Amniotic stem cell (primary cell): ENCODE measurements at places on chromosomes 3 and 15.

GRCh38 chr3:86988235-86988634 is 2.7 kb downstream of the VGLL3 start:
- DNase-seq, result peak; percentile 60

DNA sequence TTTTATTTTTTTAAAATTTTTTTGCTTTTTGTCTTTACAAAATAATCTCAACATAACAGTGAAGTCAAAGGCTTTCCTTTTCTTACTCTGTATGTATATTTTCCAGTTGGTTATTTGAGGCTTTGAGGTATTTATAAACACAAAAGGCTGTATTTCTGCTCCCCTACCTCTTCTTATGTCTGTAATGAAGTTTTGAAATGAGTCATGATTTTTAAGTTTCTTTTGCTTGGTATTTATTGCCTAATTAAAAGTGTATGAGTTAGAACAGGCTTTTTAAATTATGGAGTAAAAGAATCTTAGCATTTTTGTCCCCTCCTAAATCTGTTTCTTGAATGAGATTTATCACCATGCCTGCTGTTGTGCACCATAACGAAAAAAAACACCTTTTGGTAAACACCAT is 66.0 kb downstream of the DCUN1D1 start:
- no peak for DNase-seq

DNA sequence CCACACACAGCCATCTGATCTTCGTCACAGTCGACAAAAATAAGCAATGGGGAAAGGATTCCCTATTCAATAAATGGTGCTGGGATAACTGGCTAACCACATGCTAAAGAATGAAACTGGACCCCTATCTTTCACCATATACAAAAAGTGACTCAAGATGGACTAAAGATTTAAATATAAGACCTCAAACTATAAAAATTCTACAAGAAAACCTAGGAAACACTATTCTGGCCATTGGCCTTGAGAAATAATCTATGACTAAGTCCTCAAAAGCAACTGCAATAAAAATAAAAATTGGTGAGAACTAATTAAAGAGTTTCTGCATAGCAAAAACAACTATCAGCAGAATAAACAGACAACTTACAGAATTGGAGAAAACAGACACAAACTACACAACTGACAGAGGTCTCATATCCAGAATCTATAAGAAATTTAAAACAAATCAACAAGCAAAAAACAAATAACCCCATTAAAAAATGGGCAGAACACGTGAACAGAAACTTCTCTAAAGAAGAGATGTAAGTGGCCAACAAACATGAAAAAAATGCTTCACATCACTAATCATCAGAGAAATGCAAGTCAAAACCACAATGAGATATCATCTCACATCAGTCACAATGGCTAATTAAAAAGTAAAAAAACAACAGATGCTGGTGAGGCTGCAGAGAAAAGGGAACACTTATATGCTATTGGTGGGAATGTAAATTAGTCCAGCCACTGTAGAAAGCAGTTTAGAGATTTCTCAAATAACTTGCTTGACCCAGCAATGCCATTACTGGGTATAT is 104.0 kb downstream of the NR1I2 start:
- DNase-seq, result no peak

GRCh38 chr3:105960381-105960780 is 91.6 kb upstream of the CBLB start:
- DNase-seq, result no peak

DNA sequence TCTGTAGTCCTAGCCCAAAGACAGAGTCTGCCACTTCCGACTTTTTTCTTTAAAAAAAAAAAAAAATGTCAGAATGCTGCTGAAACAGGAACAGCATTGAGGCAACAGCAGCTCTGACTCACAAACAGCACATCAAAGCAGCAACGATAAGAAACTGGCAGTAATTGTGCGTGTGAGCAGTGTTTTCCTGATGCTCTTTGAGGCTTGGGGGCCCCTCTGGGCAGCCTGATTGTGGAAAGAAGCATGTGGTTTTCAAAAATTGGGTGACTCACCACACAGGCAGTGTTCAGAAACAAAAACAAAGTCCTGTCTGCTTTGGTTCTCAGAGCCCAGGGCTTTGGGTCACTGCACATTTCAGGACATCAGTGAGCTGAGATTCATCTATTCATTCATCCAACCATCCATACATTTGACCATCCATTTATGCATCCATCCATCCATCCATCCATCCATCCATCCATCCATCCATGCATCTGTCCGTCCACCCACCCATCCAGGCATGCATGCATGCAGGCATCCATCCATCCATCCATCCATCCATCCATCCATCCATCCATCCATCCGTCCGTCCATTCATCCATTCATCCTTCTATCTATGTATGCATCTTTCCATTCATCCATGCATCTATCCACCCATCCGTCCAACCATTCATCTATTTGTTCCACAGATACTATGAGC is 308.4 kb downstream of the RPLP1 start:
- peak; percentile 96 for DNase-seq

GRCh38 chr3:112746675-112747280 is 99.9 kb downstream of the CD200R1L start:
- no peak for DNase-seq

GRCh38 chr3:124351430-124352148 is 359.7 kb upstream of the ROPN1 start:
- peak; percentile 67 for DNase-seq

DNA sequence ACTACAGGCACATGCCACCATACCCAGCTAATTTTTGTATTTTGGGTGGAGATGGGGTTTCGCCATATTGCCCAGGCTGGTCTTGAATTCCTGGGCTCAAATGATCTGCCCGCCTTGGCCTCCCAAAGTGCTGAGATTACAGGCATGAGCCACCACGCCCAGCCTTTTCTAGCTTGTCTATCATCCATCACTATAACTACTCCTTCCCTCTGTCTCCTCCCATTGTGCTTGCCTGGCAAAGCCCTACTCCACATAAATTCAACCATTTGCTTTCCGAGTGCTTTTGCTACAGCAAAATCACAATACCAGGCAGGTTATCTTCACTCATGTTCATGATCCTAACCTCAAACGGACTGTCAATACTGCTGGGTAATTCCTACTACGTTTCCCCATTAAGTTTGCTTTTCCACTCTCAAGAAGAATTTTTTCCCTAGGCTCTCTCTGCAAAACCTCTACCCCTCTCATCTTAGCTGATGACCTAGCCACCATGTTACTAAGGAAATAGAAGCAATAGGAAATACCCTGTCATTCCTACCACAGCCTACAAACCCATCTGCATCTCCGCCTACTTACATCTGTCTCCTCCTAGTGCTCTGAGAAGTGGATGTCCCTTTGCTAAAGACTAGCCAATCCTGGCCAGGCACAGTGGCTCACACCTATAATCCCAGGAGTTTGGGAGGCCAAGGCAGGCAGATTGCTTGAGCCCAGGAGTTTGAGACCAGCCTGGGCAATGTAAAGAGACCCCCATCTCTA is 64.5 kb downstream of the RBPMS2 start:
- DNase-seq, result no peak

- DNase-seq, result no peak
These were observed 3.4 kb downstream of the KLHL40 start for GRCh38 chr3:42688487-42689420.

DNA sequence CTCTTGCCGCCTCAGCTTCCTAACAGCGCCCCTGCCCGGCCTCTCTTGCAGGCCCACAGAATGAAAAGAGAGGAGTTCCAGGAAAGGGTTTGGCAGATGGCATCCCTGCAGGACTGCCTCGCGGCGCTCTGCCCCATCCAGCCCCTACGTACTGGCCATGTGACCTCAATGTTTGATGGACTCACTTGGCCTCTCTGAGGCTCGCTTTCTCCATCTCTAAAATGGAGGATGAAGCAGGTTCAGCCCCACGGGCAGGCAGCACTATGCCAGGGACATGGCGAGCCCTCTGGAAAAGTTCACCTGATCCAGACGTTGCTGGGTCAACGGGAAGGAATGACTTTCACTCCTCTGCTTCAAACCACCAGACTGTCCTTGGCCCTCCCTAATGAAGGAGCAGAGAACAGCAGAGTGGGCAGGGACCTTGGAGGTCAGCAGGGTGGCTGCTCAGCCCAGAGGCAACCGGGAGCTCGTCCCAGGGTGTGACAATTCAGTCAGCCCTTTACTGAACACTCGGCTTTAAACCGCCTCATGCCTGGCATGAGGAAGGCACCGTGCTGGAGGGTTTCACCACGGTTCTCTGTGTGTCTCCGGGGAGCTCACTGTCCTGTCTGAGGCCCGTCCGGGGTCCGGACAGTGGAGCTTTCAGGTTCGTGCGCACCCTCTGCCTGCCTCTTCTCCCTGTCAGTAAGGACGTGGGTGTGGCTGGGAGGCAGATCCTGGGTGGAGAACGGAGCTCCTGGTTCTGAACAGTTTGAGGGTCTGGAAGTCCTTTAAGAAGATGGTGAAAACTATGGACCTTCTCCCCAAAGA is 101.3 kb downstream of the LINGO1 start:
- no peak for DNase-seq

DNA sequence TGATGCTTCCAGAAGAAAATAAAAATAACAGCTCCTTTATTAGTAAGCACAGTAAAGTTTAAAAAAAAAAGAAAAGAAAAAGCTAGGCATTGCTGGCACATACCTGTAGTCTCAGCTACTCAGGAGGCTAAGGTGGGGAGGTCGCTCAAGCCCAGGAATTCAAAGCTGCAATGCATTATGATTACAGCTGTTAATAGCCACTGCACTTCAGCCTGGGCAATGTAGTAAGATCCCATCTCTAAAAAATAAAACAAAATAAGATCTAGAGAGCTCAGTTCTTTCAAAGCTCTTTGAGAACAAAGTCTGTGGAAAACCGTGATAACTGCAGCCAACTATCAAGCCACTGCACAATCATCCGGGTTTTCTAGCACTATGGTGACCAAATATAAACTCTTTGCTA is 212.2 kb downstream of the ZMAT3 start:
- DNase-seq, result no peak

DNA sequence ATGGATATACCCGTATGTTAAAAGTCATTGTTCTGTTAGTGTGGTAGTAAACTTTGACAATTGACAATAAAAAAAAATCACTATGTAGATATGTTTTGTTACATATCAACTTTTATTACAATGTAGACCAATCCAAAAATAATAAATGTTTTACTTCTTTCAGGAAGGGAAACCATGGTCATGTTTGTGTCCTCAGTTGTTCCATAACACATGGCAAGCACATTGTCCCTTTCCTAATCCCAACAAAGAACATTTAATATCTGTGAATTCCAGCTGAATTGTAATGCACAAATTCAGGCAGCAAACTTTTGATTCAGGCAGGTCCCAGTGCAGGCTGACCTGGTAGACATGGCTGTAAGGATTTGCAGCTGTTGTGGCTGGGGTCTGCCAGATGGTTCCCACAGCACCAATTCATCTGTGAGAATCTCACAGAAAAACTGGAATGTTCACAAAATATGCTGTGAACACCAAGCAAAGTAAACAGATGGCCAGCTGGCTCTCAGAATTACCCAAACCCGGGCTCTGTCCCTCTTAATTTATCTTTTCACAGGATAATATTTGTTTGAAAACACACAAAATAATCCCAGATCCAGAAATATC is 1.9 kb upstream of the SPG21 start:
- DNase-seq, result no peak

DNA sequence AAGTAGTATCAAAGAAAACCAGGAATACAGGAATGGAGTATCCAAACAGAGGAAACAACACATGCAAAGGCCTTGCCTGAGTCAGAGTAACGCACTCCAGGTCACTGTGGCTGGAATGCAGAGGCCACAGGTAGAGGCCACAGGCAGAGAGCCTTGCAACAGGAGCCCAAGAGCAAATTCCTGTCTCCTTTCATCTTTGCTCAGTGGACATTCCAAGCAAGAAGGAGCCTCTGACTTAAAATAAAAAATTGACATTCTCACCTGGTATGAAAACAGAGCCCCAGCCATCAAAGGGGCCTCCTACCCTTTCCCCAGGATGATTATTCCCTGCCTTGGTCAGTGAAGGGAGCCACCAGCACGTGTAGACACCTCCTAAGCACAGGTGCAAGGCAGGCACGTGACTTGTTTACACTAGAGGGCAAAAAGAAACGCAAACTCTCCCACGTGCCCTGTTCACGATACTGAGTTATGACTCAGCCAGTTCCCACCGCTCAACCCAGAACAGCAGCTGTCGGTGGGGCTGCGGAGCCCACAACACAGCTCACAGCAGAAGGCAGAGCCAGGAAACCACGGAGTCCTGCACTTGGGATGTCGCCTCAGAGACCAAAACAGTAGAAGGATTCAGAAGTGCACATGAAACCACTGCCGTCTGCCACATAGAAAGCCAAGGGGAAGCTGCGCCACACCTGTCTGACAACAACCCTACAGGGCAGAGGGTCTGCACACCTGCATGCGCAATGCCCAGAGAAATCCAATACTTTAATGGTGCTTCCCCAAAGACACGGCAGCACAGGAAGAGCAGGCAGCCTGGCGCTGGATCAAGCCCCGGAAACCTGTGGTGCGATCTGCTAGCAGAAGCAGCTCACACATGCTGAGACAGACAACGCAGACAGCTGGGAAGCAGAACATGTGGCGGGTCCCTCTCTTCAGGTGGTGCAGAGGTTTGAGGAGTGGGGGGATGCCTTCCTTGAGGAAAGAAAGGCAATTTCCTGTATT is 52.1 kb downstream of the ITGB5 start:
- DNase-seq, result no peak

DNA sequence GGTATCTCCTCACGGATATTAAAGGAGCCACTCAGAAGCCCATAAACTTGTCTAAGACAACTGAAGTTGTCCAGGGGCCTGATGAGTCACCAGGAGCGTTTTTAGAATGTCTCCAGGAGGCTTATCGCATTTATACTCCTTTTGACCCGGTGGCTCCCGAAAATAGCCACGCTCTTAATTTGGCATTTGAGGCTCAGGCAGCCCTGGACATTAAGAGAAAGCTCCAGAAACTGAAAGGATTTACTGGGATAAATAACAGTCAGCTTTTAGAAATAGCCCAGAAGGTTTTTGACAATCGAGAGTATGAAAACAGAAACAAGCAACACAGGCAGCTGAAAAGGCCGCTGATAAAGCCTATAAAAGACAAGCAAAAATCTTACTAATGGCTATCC is 4.1 kb downstream of the DET1 start:
- no peak for DNase-seq

- DNase-seq, result no peak
These were observed 6.2 kb upstream of the COX17 start for GRCh38 chr3:119683421-119683820.

DNA sequence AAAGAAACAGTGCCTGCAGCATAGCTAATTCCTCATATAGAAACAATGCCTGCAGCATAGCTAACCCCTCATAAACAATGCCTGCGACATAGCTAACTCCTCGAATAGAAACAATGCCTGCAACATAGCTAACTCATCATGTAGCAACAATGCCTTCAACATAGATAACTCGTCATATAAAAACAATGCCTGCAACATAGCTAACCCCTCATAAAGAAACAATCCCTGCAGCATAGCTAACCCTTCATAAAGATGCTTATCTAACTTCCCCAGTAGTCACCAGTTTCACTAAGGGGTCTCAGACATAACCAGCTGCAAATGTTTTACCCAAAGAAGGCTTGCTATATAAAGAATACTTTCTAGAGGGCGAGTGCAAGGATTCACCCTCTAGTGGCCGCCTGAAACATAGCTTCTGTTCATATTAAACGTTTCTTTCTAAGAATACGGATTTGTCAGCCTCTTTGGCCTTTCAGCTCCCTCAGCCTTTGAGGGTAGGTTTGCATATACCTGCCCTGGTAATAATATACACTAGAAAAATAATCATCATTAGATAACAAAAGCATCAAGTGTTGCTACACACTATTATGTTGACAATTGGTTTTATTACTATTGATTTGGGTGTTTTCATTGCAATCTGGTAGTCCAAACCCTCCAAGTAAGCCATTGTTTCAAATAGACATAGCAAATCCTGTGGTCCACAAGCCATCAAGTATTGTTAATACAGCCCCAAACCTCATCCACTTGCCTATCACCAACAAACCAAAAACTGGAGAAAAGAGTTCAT is 44.4 kb upstream of the FAN1 start:
- no peak for DNase-seq

- no peak for DNase-seq
These were observed 33.5 kb downstream of the SV2B start for GRCh38 chr15:91133511-91133910.
